ENCODE measurements at places on chromosomes 7 and 10.

DNA sequence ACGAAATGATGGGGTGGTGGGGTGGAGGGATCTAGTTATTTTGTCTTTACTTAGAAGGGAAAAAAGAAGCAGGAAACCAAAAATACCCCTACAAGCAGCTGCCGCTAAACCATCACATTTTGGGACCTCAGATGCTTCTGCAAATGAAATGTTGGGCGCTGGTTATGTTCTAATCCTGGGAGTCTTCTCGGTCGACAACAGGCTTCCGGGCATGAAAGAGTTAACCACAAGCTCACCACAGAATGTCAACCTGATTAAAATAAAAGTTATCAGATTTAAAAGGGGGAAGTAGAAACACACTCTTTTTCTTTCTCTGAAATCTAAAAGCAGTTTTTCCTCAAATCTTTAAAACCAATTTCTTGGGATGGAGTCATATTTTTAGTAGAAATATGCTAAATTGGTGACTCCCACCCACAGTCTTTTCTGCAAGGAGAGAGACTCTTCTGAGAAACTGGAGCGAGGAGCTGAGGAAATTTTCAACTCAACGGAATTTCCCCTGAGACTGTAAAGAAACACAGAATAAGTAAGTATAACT, 16.8 kb downstream of the IL2RA start:
- no peaks in the 10 kb centered on the region for H3K27me3 ChIP-seq
- no peak overlapping the region for H3K27ac ChIP-seq
- no peak for DNase-seq
- peaks cover 1% of the 10 kb centered on the region for H3K4me1 ChIP-seq
- no peaks in the 10 kb centered on the region for H3K36me3 ChIP-seq

- H3K27me3 ChIP-seq: no peaks in the 10 kb centered on the region
- no peak overlapping the region for H3K4me3 ChIP-seq
- no peaks in the 10 kb centered on the region for H3K36me3 ChIP-seq
- H3K27ac ChIP-seq: no peak overlapping the region
- no peaks in the 10 kb centered on the region for H3K4me1 ChIP-seq
These were observed 186.8 kb downstream of the PHTF2 start for GRCh38 chr7:77985232-77985973.

GRCh38 chr7:106623853-106624252, 37.1 kb downstream of the CCDC71L start:
- peaks cover 4% of the 10 kb centered on the region for H3K4me1 ChIP-seq
- H3K36me3 ChIP-seq: no peaks in the 10 kb centered on the region
- DNase-seq: no peak

- no peak overlapping the region for H3K27ac ChIP-seq
- no peak overlapping the region for H3K4me3 ChIP-seq
- no peaks in the 10 kb centered on the region for H3K4me1 ChIP-seq
These were observed 242.8 kb downstream of the ELFN1 start for GRCh38 chr7:1912593-1913465.

DNA sequence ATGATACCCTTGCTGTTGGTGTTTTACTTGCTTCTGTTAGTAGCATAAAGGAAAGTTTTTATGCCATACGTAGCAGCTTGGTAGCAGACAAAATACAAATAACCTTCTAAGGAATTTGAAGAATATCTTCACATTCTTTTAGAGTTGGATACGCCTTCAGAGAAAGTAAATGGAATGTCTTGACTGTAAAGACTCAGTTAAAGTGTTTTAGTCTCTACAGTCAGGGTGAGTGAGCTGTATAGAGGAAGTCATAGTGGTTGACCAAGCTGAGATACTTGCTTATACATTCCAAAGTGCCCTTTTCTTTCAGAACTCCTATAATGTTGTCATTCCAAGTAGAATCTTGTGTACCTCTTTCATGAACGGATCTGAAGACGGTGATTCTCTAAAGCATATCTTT, 37.7 kb downstream of the RABGEF1 start:
- no peaks in the 10 kb centered on the region for H3K4me1 ChIP-seq
- no peak overlapping the region for H3K4me3 ChIP-seq

DNA sequence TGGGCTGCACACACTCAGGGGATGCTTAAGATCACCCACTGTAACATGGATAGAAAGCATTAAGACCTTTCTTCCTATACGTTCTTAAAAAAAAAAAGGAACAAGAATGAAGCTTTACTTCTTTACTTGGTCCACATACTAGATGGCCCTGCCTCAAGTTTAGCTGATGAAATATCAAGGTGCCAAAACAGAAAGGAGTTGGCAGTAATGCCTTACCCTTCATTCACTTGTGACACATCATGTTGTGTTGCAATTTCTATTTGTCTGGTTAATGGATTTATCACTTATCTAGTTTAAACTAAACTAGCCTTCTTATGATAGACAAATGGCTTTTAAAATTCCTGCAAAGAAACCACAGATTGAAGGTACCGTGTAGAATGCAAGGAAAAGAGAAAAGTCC, 720.3 kb downstream of the CCSER2 start:
- no peaks in the 10 kb centered on the region for H3K27me3 ChIP-seq
- H3K4me3 ChIP-seq: no peak overlapping the region
- H3K4me1 ChIP-seq: no peaks in the 10 kb centered on the region
- no peak for DNase-seq
- no peak overlapping the region for H3K27ac ChIP-seq
- H3K36me3 ChIP-seq: no peaks in the 10 kb centered on the region

GRCh38 chr7:98014830-98015229, 24.8 kb upstream of the OCM2 start:
- no peaks in the 10 kb centered on the region for H3K36me3 ChIP-seq
- no peak for DNase-seq
- H3K4me3 ChIP-seq: no peak overlapping the region
- H3K27ac ChIP-seq: no peak overlapping the region
- H3K27me3 ChIP-seq: peaks cover 25% of the 10 kb centered on the region
- H3K4me1 ChIP-seq: no peaks in the 10 kb centered on the region

GRCh38 chr7:52917982-52918578, 117.4 kb upstream of the POM121L12 start:
- no peak overlapping the region for H3K27ac ChIP-seq
- H3K4me3 ChIP-seq: no peak overlapping the region
- H3K36me3 ChIP-seq: no peaks in the 10 kb centered on the region
- H3K27me3 ChIP-seq: no peaks in the 10 kb centered on the region
- no peak for DNase-seq

DNA sequence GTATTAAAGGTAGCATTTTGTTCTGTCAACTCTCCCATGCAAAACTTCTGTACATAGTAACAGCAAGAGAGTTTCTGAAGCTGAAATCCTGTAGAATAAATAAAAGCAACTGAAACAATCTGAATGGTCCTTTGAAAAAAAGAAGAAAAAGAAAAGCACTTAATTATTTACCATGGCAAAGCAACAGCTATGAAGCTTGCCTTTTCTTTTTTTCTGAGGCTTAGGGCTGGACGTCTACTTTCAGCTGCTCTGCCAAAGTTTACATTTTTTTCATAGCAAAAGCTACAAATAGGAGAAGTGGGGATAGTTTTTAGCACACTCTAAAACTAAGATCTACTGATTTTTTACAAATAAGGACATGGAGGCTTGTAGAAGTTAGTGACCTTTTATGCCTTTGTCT, 31.3 kb upstream of the CD36 start:
- H3K4me3 ChIP-seq: no peak overlapping the region
- H3K36me3 ChIP-seq: no peaks in the 10 kb centered on the region
- H3K4me1 ChIP-seq: peaks cover 15% of the 10 kb centered on the region
- no peak overlapping the region for H3K27ac ChIP-seq
- no peak for DNase-seq
